Fibroblast of gingiva (primary cell): ENCODE measurements at places on chromosomes 3 and 15.

DNA sequence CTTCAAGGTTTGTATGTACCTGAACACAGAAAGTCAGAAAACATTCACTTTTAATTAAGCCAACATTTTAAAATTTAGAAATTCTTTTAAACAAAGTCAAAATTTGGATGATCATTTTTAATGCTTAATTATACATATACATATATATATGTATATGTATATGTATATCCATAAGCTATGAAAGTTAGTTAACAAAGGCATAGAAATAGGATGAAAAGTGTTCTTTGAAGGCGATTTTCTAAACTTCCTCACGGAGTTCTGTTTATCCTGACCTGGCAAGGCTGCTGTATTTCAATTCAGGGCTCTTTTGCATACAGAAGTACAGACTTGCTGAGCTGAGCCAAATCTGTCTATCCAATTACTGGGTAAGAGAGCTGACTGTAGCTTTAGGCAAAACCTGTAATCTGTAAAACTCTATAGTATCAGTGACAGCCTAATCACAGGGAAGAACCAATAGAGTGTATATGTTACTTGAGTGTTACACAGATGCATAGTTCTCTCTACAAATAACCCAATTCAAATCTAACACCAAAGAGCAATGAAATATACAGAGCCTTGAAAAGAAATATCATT, 32.1 kb upstream of the THRB start:
- no peak for DNase-seq

GRCh38 chr3:106068381-106068780, 199.6 kb upstream of the CBLB start:
- peak; percentile 9 for DNase-seq

GRCh38 chr3:155007729-155008128, 72.4 kb upstream of the MME start:
- DNase-seq: no peak

DNA sequence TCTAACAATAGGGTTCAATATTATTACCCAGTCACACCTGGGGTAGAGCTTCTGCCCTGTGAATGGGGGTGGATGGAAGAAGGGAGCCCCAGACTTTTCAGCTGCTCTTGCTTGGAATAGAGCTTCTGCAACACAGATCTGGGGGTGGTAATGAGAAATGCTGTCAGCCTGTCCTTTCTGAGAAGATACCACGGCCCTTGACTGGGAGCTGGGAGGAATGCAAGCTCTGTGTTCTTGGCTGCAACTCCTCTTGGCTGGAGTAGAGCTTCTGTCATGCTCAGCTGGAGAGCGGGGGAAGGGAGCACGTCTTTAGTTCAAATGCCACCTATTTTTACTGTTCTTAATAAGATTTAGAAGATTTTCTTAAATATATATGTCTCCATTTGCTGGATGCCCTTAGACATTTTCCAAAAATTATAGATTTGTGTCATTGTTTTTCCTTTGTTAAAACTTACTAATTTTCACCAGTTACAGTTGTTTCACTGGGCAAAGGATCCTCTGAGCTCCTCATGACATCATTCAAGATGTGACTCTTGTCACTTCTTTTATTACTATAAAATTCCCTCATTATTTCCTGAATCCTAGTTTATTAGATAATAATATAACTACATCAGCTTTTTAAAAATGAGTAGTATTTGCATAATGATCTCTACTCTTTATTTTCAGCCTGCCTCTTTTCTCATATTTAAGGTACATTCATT, 180.0 kb upstream of the TGFBR2 start:
- DNase-seq: peak; percentile 82

GRCh38 chr3:48962939-48963338, 27.1 kb upstream of the P4HTM start:
- DNase-seq: no peak

DNA sequence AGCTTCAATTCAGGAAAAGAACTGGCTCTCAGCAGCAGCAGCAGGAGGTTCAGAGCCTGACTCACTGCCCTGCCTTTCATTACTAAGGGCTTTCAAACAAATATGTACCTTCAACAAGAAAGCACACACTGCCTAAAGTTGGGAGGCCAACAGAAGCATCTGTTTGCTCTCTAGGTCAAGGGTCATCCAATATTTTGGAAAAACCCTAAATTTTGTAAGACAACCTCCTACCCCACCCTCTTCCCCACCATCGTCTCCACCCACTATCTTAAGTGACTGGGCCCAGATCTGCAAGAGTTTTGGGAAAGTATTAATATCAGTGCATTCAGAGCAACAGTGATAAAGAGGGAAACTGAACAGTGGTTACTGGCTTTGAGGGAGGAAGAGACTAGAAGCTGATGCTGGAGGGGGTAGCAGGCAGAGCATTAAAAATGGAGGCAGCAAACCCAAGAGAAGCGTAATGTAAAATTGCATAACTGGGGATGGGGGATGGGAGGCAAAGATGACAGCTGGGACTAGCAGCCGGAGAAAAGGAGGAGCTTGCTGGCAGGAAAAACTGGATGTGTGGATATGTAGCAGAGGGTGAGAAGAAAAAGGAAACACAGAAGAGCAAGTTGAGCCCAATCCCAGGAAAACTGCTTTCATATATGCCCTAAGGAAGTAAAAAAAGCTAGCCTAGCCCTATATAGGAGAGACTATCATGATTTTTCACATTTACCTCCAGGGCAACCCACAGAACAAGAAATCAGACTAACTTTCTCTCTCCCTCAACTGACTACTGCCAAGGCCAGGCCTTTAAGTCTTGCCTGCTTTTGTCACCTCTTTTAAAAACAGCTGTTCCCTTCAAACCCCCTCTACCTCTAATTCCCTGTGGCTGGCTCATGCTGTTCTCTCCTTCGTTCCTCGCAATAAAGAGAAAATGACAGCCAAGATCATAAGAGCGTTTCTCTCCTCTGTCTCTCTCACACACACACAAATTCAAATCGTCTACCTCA, 31.4 kb downstream of the NPTN start:
- peak; percentile 29 for DNase-seq

GRCh38 chr3:71269906-71270305, 313.6 kb downstream of the FOXP1 start:
- DNase-seq: no peak

GRCh38 chr15:61798631-61799030, 261.6 kb downstream of the VPS13C start:
- no peak for DNase-seq

DNA sequence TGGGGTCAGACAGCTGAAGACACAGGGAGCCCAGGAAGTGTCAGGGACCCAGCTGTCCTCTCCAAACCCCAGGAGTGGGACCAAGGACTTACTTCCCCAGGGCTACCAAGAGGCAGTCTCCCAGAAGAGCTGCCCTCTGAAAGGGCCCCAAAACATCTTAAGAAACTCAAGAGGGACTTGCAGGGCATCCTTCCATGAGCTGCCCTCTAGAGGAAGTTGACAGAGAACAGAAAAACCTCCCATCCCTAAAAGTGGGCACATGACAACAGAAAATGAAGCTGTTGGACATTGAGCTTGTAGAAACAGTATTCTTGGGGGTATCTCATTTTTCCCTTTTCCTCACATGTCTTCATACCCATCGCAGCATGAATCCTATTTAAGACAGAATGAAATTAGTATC, 58.9 kb downstream of the MECOM start:
- peak; percentile 1 for DNase-seq

- DNase-seq: no peak
Observed at GRCh38 chr3:52077925-52078324, 21.6 kb upstream of the DUSP7 start.

- DNase-seq: peak; percentile 17
Observed at GRCh38 chr15:48221885-48222284, 15.8 kb downstream of the SLC12A1 start.

- DNase-seq: no peak
Observed at GRCh38 chr3:88985491-88985890, 121.9 kb upstream of the EPHA3 start.

DNA sequence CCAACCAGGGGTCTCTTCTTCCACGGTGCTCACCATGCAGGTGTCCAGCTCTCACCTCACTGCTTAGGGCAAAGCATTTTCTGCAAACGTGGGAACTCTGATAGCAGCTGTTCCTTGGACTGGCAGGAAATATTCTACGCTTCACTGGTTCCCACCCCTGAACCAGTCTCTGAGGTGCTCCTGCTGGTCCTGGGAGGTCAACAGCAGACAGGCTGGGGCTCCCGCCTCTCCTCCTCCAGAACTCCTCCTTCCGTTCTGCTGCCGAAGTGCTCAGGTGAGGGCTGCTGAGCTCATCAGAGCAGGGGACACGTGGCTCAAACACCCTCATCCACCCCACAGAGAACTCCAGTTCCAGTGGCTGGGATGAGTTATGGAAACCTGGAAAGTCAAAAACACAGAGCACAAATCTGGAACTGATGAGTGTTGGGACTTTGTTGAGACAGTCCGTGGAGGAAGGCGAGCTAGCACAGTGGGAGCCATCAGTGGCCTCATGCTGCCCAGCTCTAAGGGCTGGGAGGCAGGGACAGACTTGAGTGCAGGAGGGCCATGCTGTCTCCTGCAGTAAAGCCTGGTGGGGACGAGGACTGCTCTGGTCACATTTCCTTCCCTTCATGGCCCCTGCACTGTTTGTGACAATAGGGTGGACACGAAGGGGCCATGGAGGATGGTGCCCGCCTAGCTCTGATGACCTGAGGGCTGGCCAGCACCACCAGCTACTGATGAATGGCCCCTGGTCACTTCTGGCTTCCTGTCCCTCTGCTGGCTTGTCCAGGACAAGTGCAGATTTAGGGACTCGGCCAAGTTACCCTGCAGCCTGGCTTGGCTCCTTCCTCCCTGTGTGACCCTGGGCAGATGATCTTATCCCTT, 137.8 kb downstream of the KLF13 start:
- DNase-seq: no peak

DNA sequence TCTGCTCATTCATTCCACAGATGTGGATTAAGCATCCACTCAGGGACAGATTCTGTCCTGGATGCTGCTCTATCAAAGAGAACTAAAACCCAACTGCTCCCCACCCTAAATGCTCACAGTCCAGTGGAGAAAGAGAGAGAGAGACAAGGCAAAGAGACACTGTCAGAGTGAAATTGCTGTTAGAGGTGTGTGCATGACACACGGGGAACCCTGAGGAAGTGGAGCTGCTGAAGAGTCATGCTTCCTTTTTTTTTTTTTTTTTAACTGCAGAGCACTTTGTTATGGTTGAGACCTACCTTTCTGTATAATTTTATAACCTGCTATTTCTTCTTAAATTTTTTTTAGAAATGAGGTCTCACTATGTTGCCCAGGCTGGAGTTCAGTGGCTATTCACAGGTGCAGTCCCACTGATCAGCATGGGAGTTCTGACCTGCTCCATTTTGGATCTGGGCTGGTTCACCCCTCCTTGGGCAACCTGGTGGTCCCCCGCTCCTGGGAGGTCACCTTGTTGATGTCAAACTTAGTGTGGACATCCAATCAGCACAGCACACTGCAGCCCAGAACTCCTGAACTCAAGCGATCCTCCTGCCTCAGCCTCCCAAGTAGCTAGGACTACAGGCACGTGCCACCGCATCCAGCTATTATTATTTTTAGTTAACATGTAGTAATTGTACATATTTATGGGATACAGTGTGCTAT, 18.2 kb upstream of the PSTPIP1 start:
- no peak for DNase-seq

DNA sequence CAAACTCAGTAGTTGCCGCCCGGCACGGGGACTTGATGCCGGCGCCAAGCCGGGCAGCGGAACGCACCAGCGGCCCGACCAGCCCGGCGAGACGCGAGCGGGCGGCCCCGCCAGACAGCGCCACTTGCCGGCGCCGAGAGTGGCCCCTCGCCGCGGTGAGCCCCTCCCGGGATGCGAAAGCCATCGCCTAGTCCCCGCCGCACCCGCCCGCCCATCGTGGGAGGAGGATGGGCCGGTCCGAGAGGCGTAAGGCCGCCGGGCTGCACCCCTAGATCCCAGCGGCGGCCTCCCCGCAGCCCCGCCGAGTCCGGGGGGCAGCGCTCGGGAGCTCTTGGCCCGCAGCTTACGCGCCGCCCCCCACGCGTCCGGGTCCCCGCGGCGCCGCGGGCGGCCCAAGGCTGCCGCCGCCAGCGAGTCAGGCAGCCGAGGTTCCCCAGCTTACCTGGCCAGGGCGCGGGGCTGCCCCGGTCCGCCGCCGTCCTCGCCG, 609 bp downstream of the GOLGA8A start:
- peak; percentile 38 for DNase-seq

DNA sequence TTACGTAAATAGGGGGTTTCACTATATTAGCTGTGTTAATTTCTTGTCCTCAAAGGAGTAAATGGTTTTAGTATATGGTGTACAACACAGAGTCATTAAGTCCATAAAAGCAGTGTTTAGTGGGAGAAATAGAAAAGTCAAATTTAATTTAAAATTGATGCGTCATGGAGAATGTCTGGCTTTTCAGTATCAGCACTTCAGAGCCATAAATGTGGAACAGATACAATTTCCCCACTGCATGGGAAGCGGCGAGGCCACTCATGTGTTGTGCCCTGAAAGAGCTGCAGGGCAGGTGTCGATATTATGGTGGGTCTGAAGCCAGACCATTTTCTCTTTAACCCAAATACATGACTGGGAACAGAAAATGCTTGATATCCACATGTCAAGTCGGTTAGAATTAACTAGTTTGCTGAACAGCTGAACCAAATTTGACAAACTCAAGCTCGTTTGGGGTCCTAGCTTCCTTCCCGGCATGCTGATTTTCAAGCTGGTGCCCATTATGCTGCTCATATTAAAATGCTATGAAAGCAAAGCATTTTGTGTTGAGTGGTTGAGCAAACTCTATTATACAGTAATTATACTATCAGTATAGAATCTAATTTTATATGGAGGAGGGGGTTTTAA, 364.6 kb upstream of the TBL1XR1 start:
- DNase-seq: no peak

DNA sequence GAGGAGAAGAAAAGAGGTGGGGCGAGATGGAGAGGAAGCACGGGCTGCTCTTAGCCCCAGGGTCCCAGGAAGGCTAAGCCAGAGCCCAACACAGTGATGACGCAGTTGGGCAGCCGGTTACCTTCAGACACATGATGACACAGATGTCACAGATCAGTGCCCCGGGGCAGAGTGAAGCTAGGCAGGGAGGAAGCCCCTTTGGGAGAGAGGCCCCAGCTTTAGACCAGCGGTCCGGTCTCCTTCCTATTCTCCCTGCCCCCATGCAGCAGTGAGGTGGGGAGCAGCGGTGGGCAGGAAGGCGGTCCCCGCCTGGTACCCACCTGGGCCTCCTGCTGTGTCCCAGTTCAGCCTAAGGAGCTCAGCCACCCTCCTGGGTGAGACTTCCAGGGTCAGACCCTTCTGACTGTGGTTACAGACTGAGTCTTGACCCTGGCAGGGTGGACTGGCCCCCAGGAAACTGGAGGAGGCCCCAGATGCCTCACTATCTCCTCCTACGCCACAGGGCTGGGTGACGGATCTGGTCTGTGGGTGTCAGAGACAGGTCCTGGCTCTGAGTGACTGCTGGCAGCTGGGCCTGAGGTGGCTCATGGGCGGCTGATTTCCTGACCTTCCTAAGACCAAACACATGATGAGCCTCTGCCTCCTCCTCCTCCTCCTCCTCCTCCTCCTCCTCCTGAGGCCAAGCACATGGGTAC, 38.8 kb upstream of the LINGO1 start:
- DNase-seq: no peak

DNA sequence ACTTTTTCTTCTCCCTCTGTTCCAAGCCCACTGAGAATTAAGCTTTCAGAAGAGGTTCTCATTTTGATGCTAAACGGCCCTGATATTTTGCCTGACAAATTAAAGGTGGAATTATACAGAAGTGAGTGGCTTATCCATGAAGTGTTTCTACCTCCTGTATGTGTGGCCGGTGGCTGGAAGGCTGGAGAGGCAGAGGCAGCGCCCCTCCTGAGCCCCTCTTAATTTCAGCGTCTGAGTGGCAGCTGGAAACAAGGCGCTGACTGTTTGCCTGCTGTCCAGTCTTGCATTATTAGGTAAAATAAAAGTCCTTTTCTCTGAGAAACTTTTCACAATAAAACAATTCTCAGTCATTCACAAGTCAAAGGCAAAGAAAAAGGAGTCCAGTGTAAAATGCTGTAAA, 685.7 kb downstream of the MCTP2 start:
- no peak for DNase-seq
